ENCODE measurements at places on chromosomes 16 and 17. TPM values are rescaled to one million over a fixed set of nuclear protein-coding genes. Genes with fewer than 3 reads are reported as not detected.

MARVELD3 gene
- not detected for total RNA-seq

CCL22 gene
- total RNA-seq, result 2.7 TPM

SMIM22 gene
- total RNA-seq, result not detected

TBC1D3 gene
- total RNA-seq, result not detected

WSB1 gene
- 112 TPM for total RNA-seq

PKMYT1 gene
- total RNA-seq, result 89.1 TPM

CDK5R1 gene
- 7.1 TPM for total RNA-seq

MVP gene
- 178 TPM for total RNA-seq

NLRC5 gene
- total RNA-seq, result 413 TPM

CDH5 gene
- total RNA-seq, result not detected

CD68 gene
- total RNA-seq, result 10.3 TPM

PAQR4 gene
- 37.0 TPM for total RNA-seq

CCDC40 gene
- not detected for total RNA-seq

INO80E gene
- 101 TPM for total RNA-seq

FN3KRP gene
- 31.5 TPM for total RNA-seq

ZP2 gene
- not detected for total RNA-seq

XAF1 gene
- total RNA-seq, result 163 TPM

TMEM208 gene
- 32.1 TPM for total RNA-seq

ABCC3 gene
- total RNA-seq, result not detected

TMEM235 gene
- total RNA-seq, result not detected

FAM83G gene
- 7.3 TPM for total RNA-seq

SUZ12 gene
- 51.3 TPM for total RNA-seq

AOC3 gene
- 0.12 TPM for total RNA-seq

RAP1GAP2 gene
- total RNA-seq, result 22.8 TPM

NPIPB6 gene
- 2.9 TPM for total RNA-seq

TMEM231 gene
- total RNA-seq, result 1.7 TPM

PALB2 gene
- 18.3 TPM for total RNA-seq

USP22 gene
- total RNA-seq, result 151 TPM

WNK4 gene
- total RNA-seq, result 0.08 TPM

ZNF207 gene
- 252 TPM for total RNA-seq

TMEM88 gene
- 1.4 TPM for total RNA-seq

HSDL1 gene
- total RNA-seq, result 15.3 TPM

CCL13 gene
- total RNA-seq, result not detected

HEATR9 gene
- total RNA-seq, result not detected

VKORC1 gene
- total RNA-seq, result 55.4 TPM

KRTAP2-3 gene
- not detected for total RNA-seq

OTOP3 gene
- not detected for total RNA-seq

CTRB2 gene
- not detected for total RNA-seq

TEKT5 gene
- total RNA-seq, result not detected

Data from activated naive CD4-positive, alpha-beta T cell treated with anti-CD3 and anti-CD28 coated beads, Interleukin-2, amount 10 ng/mL, durations not matched to agents 5 hours and 36 hours (primary cell).